ENCODE measurements at places on chromosomes 5 and 9.

- DNase-seq: peak; percentile 35
Observed at GRCh38 chr9:78365748-78366697, 69.1 kb downstream of the PSAT1 start.

DNA sequence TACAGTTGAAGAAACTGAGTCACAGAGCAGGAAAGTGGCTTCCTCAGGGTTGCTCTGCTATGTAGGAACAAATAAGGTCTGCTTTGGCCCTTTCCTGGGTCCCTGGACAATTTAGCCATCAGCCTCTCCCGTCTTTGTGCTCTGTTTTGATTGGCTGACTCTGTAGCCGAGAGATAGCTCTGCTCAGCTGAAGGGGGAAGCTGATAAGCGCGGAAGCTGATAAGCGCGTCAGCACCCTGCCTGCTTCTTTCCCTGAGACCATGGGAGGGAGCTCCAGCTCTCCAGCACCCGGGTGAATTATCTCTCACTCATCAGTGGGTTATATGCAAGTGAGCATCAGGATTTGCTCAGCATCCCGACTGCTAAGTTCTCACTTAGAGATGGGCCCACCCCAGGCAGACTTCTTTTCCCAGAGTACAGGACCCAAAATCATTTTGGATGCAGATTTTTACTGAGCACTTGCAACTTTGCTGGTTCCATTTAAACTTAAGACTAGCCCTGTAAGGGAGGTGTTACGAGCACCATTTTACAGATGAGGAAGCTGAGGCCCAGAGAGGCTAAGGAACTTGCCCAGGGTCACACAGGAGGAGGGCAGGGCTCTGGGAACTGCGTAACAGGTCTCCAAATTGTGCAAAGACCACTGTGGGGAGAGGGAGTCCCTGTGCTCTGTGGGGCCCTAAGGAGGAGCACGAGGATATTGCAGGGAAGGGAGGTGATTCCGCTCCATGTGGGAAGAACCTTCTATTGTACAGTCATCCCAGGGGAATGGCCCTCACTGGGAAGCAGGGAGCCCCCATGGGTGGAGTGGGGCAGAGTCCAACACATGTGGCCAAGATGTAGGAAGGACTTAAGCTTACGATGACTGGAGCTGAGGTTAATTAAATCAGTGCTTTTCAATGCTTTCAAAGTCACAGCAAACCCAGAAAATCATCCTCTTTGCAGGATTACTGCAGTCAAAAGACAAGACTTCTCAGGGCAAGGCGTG lies 83.7 kb upstream of the ORM1 start:
- no peak for DNase-seq

- no peak for DNase-seq
Observed at GRCh38 chr9:3367185-3367584, 158.6 kb downstream of the RFX3 start.

- DNase-seq: no peak
Observed at GRCh38 chr9:127154390-127155191, 32.2 kb upstream of the ANGPTL2 start.

DNA sequence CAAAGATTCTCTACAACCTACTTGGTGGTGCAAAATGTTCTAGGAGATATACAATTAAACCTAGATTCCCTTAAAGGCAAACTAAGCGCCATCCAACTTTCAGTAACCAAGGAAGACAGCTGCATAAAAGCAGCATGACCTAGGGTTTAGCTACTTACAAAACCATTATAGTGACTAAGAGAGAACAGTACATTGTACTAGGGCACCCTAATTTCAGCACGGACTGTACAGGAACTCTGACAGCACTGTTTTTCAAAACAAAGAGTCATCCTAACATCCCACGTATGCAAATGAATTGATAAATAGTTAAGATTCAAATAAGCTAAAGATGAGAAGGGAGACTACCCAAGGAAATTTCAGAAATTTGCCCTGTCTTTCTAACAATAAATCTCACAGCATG lies 30.0 kb downstream of the STRBP start:
- no peak for DNase-seq

DNA sequence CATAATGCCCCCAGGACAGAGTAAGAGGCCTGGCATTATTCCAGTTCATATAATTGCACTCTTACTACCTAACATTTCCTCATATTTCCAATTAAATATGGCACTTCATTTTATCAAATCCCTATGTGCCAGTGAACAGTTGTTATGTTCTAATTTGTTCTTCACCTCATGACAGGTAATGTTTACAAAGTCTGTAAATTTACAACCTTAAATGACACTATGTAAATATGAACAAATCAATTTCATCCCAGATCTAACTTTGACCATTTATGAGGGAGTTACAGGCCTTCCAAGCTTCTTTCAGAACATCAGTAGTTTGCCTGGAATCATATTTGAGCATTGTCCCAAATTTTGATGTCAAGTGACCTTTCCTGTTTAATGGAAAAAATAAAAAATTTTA lies 592.6 kb upstream of the CDH6 start:
- no peak for DNase-seq

DNA sequence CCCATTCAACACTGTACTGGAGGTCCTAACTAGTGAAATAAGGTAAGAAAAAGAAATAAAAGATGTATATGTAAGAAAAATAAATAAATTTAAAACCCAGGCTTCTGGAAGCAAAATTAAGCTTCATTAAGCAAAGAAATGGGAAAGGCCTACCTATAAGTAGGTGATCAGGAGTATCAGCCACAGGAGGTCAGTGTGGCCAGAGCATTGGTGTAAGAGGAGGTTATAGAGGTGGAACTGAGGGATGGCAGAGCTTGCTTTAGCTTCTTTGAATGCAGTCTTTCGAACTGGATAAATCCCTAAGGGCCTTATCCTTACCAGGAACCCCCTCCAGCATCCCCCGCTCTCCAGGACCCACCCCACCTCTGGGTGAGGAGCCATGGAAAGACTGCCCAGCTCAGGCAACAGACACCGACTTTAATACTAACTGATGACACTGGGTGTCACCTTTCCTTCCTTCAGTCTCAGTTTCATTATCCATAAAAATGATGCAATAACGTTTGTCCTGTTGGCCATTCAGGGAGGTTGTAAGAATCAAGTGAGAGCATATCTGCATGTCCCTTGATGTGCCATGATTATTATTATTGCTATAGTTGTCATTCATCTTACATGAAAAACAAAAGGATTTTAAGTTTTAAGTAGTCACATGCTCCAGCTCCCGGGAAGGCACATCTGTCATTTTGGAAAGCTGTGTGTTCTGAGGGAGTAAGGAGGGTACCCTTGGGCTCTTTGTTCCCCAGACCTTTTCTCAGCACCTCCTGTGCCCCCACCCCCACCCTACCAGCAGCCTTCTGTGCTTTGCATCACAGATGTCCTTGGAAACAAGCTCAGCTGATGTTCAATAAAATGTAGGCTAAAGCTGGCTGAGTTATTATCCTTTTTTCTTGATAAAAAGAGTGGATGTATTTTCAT lies 50.8 kb upstream of the CTNNA1 start:
- no peak for DNase-seq

GRCh38 chr5:7529880-7530279 lies 133.9 kb downstream of the ADCY2 start:
- no peak for DNase-seq

GRCh38 chr5:139684881-139685749 lies 37.0 kb downstream of the CXXC5 start:
- DNase-seq: no peak

DNA sequence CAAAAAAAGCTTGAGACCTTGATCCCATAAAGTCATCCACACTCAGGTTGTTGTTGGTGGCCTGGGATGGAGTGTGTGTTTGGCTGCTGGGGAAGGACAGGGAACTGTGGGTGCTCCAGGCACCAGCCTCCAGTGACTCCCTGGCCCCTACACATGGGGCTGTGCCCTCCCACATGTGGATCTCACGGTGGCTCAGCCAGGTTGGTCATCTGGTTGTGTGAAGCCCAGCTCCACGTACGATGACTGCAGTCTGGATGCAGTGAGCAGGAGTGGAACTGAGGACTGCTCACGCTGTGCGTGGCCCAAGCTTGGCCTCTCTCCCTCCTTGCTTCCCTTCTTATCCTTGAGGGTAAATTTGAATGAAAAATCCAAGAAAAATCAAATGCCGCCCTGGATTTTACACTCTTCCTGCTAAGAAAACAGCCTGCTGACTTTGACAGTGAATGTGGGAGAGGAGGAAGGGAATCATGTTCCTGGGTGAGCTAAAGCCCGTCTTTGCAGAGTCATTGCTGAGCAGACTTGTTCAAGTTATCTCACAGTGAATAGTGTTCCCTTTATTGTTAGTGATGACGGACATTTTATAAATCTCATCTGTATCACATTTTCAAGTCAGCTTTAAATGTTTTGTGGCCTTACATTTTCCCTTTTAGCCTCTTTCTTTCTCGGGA lies 65.1 kb upstream of the CACNA1B start:
- DNase-seq: no peak

DNA sequence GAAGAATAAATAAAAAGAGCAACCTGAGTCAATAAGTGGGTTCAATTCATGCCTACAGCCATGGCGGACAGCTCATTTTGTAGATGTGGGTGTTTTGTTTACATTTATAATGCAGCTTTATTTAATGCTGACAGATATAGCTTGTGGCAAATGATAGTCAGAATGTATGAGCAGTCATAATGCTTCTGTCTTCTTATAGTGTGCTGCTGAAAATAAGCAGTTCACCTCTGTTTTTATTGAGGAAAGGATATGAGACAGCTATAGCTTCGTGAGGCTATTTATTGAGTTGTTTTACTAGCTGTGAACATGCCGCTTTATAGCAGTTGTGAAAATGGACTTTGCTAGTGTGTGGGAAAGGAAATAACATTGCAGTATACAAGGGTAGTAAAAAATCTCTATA lies 147.4 kb downstream of the PBX3 start:
- peak; percentile 67 for DNase-seq

DNA sequence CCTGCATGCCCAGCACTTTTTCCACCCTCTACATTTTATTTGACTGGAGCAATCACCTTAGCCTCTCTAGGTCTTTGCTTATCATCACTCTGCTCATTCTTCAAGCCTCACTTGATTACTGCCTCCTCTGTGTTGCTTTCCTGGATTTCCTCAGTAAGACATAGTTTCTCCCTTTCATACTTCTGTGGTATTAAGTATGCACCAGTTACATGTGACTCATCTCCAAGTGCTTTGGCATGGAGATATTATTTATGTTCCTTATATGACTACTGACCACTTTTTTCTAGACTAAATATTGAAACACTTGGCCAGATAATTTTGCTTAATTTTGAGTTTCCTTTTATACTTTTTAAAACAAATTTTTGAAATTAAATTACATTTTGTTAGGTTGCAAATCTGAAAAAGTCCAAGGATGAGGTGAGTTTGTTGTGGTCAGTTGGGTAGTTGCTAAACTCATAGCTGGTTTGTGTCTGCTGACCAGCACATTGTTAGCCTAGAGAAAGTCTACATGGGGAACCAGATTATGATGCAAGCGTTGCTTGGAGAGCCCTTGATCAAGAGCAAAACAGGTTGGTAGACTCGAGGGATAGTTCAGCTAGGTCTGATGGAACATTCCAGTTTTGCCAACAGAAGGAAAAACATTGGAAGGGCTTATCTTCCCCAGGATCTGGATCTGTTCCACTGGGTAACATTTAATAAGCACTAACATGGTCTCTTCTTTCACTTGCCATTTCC lies 140.2 kb downstream of the TMC1 start:
- DNase-seq: no peak

DNA sequence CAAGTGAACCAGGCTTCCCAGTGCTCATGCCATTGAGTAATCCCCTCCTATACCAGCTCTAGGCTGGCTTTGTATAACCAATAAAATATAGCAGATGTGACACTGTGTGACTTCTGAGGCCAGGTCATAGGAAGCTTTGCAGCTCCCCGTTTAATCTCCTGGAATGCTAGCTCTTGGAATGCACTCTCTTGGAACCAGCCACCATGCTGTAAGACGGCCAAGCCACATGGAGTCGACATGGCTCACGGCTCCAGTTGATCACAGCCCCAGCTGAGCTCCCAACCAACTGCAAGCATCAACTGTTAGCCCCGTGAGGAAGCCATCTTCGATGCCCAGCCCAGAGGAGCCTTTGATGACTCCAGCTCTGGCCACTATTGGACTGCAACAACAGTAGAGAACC lies 74.5 kb downstream of the SH3TC2 start:
- no peak for DNase-seq

DNA sequence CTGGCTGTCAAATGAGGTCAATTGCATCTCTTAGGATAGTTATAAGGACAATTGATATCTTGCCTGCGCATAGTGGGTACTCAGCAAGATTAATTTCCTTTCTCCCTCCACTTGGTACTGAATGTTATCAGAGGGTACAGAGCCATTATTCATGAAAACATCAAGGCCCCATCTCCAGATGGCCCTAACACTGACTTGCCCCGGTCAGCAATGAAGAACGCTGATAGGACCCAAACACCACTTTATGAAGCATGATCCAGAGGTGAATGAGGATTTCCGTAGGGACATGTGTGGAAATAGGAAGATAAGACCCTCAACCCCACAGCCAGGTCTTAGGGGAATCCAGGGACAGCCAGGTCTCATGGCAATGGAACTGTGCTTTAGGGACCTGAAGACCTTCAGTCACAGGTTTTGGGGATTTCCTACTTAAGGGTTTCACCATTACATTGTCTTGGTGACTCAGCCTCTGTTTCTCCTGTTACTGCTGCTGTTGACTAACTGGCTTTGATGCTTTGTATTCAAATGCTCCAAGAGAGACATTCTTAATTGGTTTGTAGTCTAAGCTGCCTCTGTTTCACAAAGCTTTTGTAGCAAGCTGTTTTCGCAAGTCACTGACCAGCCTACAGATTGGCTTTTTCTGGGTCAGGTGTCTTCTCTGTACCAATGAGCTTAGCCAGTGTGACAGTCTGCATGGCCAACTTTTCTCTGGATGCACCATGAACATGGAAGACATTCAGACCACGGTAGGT lies 35.3 kb upstream of the IQGAP2 start:
- DNase-seq: no peak

DNA sequence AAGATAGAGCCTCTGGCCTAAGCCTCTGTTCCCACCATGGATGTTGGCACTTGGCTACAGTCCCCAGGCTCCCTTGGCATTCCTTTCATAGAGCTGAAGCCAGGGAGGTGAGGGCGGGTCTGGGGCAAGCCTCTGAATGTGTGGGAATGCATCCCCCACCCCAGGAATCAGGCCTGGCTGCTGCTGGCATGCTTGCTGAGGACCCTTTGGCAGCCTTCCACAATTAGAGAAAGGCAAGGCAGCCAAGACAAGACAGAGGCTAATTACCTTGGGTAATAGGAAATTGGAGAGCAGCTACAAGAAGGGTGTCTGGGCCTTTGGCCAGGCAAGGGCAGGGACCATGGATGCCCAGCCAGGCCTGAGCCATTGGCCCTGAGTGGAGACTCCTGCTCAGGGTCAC lies 204.4 kb upstream of the TRIM32 start:
- peak; percentile 57 for DNase-seq

GRCh38 chr9:128142596-128142995 lies 6.7 kb upstream of the LCN2 start:
- no peak for DNase-seq

DNA sequence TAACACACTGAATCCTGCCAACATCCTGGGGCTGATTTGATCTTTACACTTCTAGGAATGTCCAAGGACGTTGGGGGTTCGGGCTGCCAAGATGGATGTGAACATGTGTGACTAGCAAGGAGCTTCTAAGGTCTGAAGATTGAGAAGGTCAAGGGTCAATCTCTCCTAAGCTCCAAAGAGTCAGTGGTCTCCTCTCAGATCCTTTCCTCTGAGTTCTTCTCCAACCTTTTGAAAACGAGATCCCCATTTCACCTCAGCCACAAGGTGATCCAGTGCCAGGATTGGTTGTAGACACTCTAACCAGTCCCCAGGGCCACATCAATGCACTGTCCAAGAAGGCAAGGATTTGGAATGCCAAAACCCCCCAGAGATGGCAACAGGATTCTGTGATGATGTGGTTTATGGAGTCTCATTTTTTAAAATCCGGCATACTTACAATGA lies 266.8 kb downstream of the NDUFS4 start:
- DNase-seq: no peak

- no peak for DNase-seq
Observed at GRCh38 chr5:53956196-53956595, 354.2 kb downstream of the ARL15 start.
